Cardiac muscle cell (in vitro differentiated cells and primary cell): ENCODE measurements at places on chromosomes 7 and 10.

DNA sequence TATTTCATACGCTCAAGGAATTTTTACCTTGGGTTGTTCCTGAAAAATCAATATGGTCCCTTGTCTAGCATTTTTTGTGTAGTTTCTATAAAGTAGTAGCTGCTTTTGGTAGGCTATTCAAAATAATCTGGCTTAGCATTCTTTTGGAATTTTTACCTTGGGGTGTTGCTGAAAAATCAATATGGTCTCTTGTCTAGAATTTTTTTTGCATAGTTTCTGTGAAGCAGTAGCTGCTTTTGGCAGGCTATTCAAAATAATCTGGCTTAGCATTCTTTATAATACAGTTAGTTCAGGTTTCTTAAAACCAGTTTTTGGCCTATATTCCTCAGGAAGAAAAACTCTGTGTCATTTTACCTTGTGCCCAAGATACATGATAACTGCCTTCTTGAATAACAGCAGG, 301.9 kb downstream of the SUGCT start:
- no peak for DNase-seq

- no peak for DNase-seq
Observed at GRCh38 chr7:148735141-148735540, 36.4 kb downstream of the CUL1 start.

- no peak for DNase-seq
Observed at GRCh38 chr10:5971886-5972285, 5.5 kb downstream of the IL15RA start.

- peak; percentile 61 for DNase-seq
Observed at GRCh38 chr7:159096736-159097581, 47.7 kb downstream of the VIPR2 start.

DNA sequence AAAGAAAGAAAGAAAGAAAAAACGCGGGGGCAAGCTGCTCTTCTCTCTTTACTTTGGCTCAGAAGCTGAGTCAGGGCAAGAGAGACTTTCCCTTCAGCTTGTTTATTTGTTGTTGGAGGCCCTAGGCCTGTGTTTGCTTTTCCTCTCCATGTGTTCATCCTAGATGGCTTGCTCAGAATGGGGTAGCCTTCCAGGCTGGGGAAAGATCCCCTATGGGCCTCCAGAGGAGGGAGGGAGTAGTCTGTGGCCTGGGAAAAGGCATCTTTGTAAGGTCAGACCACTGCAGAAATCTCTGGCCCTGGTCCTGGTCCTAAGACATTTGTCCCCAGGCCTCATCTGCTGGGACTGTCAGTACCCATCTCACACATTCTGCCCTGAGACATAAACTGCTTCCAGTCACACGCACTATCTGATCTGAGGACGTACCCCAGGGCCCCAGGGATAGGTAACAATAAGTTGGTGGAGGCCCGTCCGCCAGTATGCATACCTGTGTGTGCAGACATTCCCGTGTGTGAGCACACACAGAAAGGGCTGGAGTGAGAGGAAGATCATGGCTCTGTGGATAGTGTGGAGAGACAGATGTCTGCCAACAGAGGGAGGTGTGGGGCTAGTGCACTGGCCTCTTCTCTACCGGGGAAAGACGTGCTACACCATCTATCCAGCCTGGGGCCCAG, 4.9 kb upstream of the SCD start:
- DNase-seq, result peak; percentile 76

- peak; percentile 40 for DNase-seq
Observed at GRCh38 chr10:69730251-69731156, 71.2 kb upstream of the COL13A1 start.

DNA sequence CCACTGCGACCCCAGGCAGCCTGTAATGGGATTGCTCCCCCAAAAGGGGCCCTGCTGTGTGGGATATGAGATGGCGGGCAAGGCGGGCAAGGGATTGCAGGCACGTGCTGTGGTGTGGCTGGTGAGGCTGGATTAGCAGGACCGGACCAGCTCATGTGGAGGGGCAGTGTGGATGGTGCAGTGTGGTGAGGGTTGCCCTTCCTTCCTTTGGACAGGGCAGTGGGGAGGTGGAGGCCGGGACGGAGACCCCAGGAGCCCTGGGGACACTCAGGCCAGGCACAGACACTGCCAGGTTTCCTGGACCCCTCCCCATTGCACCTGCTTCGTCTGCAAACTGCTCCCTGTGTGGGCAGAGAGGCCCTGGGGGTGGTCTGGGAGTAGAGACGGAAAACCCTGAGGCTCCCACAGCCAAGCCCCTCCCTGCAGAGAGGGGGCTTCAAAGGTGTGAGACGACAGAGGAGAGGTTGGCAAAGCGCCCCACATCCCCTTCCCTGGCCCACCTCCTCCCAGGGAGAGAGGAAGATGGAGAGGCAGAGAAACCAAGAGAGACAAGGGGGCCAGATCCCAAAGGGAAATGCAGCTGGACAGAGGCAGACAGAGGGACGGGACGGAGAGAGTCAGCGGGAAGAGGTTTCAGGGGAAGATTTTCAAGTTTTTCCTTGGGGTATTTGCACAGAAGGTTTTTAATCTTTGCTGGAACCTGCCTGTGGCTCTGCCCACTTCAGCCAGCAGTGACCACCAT, 89.2 kb downstream of the MICALL2 start:
- no peak for DNase-seq

- no peak for DNase-seq
Observed at GRCh38 chr7:22577470-22578001, 77.5 kb upstream of the STEAP1B start.

DNA sequence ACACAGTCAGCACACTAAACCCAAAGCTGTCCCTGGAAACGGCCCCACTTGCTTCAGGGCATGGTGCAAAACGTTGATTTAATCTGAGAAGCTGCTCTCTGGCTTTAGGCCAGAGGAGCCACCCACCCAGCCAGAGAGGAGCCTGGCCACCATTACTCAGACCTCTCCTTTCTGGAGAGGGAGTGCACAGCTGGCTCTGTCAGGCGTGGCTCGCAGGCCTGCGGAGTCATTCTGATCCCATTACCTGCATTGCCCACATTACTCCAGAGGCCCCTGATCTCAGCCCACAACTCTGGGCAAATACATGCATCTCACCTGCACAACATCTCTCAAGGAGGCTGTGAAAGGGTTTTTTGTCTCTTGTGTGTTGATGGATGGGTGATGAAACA, 370.0 kb upstream of the IGFBP3 start:
- DNase-seq, result peak; percentile 21

GRCh38 chr7:147436718-147437117, 1153.8 kb upstream of the C7orf33 start:
- DNase-seq, result no peak

DNA sequence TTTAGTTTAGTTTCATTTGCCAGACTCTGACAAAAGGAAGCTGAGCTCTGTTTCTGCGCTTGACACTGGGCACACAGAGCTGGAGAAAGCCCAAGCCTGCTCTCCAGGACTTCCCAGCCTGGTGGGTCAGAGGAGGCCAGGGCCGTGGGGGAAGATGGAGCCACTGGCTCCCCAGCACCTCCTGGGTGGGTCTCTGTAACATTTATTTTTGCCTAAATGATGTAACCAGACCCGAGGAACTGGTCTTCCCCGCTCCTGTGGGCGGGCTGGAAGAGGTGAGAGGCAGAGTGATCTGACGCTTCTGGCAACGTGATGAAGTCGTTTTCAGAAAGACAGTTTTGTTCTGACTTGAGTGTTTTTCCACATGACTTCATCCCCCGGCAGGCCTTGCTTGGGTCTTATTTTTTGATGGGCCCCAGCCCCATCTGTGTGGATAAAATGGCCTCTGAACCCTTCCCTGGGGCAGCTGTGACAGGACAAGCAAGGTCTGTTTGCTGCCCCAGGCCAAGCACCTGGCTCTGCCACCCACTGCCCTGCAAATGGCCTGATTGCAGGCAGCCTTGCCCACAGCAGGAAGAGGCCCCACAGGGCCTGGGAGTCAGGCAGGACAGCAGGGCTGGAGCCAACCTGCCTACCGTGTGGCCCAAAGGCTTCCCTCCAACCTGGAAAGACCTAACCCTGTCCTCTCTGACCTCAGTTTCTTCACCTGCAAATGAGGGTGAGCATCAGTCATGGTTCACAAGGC, 304.9 kb upstream of the ZMIZ1 start:
- no peak for DNase-seq

- DNase-seq, result peak; percentile 10
Observed at GRCh38 chr10:62354916-62355315, 19.3 kb upstream of the ZNF365 start.

DNA sequence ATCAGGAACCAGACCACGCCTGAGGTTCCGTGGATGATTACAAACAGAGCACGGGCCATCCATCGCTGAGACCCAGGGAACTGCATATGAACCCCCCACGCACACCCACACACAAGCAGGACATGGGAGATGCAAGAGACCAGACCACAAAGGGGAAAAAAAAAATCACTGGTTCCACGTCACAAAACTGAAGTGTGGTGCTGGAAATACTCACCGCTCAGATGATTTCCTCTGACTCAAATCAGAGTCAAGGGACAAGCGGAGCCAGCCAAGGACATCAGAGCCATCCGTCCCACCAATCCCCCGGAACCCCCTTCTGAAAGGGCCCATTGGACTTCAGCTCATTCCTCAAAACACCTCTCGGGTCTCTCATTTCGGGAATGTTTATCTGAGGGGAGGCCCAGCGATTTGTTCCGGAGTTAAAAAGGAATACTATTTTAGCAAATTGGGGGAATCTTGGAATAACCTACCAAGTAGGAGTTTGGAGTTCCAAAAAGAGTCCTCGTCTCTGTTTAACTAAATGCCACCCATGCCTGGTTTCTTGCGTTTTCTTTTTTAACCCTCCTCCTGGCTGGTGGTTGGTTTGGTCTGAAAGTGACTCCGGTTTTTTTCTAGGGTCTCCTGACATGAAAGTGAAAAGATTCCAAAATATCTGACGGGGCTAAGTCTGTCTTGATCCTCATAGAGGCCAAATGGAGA, 15.0 kb downstream of the SNX8 start:
- DNase-seq, result peak; percentile 84

DNA sequence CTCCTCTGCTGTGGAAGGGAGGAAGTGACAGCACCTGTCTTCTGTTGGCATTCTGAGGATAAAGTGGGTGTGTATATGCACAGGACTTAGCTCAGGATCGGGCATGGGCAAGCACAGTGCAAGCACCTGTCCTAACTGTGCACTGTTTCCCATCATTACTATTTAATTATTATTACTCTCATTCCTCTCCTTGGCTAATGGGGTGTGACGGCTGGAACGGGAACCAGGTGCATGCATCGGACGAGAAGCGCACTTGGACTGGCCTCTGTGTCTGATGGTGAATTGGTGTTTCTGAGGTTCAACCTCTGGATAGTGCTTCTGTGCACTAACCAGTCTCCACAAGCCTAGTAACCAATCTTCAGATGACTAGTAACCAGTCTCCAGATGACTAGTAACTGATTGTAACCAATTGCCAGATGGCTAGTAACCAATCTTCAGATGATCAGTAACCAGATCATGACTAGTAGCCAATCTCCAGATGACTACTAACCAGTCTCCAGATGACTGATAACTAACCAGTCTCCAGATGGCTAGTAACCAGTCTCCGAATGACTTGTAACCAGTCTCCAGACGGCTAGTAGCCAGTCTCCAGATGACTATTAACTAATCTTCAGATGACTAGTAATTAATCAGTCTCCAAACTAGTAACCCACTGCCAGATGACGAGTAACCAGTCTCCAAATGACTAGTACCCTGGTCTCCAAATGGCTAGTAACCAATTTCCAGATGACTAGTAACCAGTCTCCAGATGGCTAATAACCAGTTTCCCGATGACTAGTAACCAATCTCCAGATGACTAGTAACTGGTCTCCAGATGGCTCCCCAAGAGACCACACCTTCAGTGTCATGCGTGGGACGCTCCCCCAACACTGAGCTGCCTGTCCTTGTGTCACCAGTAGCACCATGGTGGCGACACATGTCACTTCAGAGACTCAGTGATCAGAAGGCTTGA, 85.8 kb downstream of the PAXIP1 start:
- no peak for DNase-seq

DNA sequence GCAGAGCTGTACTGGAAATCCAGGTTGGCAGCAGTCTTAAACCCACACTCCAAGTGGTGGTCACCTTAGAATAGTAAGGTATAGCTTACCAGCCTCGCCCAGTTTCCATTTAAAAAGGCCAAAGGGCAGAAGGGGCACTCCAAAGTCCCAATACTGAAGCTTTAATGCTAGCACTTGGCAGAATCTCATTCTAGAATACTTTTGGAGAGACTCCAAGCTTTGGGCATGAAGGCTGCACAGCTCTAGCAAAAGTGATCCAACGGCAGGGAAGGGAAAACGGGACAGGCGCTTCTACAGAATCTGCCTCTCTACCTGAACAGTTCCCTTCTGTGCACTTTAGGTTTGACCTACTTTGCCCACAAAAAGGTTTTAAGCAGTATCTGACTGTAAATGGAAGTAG, 19.7 kb downstream of the SMURF1 start:
- no peak for DNase-seq

DNA sequence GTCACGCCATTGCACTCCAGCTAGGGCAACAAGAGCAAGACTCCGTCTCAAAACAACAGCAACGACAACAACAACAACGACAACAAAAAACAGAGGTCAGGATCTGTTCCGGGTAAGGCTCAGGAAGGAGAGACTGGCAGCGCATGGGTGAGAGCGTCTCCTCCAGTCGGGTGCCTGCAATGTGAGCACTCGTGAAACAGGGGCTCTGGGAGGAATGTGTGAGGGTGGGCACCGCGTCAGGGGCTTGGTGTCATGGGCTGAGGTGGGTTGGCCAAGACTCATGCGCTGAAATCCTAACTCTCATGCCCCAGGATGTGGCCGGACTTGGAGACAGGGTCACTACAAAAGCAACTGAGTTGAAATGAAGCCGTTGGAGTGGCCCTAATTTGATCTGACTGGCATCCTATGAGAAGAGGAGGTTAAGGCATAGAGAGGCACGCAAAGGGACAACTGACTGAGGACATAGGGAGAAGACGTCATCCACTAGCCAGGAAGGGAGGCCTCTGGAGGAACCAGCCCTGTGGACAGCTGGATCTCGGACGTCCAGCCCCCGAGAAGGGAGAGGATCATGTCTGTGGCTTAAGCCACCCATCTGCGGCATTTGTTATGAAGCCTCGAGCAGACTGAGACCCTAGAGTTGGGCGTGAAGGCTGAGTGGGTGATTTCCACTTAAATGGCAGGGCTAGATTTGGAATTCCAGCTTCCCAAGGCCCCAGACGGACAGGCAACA, 241.5 kb upstream of the PITRM1 start:
- DNase-seq, result no peak

- DNase-seq, result no peak
Observed at GRCh38 chr10:131203456-131204357, 107.8 kb downstream of the TCERG1L start.

- DNase-seq, result no peak
Observed at GRCh38 chr10:7610026-7610425, 56.7 kb downstream of the ITIH5 start.

- peak; percentile 24 for DNase-seq
Observed at GRCh38 chr7:43220250-43220649, 107.8 kb downstream of the HECW1 start.
